ENCODE measurements at places on chromosomes 12 and 14. TPM values are rescaled to one million over a fixed set of nuclear protein-coding genes. Genes with fewer than 3 reads are reported as not detected.

The TMEM229B gene
- total RNA-seq: not detected

The AQP6 gene
- total RNA-seq: not detected

The RERG gene
- 0.17 TPM for total RNA-seq

The RAD52 gene
- total RNA-seq: 11.7 TPM

The CLEC4C gene
- not detected for total RNA-seq

The RPS6KA5 gene
- total RNA-seq: 1.3 TPM

The SRRM4 gene
- total RNA-seq: not detected

The OR4K14 gene
- not detected for total RNA-seq

The ADAMTS20 gene
- not detected for total RNA-seq

The MCRS1 gene
- total RNA-seq: 76.9 TPM

The RHEBL1 gene
- total RNA-seq: 1.0 TPM

The KNTC1 gene
- 32.3 TPM for total RNA-seq

The KRT1 gene
- not detected for total RNA-seq

The L3HYPDH gene
- total RNA-seq: 24.1 TPM

The CSRP2 gene
- total RNA-seq: 63.9 TPM

The TAS2R8 gene
- not detected for total RNA-seq

The NELL2 gene
- not detected for total RNA-seq
